ENCODE measurements at places on chromosomes 2 and 18. TPM values are rescaled to one million over a fixed set of nuclear protein-coding genes. Genes with fewer than 3 reads are reported as not detected.
A peak's percentile ranks its signal among the peaks of the same experiment; 100 is the strongest.

DNA sequence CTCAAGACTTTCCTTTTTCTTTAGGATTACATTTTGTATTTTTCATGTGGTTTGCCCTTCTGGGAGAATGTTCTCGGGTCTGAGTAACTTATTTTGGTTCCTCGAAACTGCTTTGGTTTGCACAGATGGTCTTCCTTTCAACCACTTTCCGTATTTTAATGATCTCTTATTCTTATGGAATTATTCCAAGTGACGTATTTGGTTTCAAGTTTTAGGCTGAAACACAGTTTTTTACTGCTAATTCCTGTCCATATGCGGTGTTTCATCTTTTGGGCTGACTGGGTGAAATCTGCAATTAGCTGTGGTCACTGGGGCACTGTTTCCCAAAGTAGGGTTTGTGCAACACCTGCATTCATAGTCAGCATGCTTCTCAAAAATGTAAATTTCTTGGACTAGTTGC lies 122.7 kb downstream of the CAPN13 start:
- DNase-seq: no peak

DNA sequence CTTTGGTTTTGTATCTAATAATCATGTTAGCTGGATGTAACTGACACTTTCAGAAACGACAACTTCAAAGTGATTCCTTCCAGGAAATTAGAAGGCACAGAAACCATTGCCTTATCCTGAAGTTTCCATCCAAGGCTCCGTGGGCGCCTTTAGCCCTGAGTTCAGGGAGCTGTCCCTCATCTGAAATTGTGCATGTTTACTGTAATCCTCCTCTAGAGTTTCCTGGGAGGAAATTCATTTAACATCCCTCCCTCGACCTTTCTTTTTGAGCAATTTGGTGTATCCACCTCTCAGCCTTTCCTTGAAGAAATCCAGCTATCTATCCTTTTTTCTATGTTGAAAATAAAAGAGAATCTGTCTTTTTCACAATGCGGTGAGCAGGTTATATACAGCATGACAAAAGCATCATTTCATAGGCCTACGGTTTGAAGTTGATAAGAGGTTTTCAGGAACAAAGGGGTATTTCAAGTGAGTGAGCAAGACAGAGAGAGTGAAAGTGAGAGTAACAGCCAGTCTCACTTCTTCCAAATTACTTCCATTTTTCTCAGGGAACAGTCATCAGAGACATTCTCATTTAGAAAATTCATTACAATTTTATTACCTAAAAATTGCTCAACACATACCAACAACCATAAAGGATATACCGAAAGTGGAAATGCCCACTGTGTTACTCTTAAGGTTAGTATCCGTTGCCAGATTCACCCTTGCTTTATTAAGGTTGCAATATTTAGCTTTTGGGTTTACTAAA lies 167.3 kb downstream of the MREG start:
- no peak for DNase-seq

DNA sequence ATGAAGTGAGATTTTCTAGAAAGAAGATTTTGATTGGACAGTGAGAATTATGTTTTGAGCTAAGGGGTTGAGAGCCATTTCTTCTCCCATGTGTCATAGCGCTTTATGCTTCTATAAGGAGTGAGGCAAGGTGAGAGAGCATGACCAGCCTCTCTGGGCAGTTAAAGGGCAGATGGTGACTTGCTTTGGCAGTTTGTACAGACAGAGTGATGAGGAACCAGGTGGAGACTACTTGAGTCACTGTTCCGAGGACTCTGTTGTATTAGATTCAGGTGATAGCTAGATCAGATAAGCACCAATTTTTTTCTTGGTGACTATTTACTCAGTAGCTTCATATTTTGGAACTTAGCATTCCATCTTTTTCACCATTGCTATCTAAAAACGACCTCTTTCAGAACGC lies 4.5 kb downstream of the CRIM1 start:
- DNase-seq: no peak

DNA sequence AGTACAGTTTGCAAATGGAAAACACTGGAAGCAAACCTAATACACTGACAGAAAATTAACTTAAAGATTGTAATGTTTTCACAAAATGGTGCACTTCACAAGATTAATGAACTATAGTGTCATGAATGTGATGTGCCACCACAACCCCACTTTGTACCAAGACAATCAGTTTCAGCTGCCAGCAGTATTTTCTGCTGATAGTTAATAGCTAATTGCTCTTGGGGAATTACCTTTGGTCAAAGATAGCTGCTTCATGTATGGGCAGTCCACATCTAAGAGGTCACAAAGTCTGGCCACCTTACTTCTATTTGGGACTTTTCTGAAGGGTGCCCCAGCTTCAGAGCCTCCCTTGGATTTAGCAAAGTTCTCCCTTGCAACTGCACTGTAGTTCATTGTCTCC lies 254.0 kb downstream of the CALCRL start:
- DNase-seq: no peak

DNA sequence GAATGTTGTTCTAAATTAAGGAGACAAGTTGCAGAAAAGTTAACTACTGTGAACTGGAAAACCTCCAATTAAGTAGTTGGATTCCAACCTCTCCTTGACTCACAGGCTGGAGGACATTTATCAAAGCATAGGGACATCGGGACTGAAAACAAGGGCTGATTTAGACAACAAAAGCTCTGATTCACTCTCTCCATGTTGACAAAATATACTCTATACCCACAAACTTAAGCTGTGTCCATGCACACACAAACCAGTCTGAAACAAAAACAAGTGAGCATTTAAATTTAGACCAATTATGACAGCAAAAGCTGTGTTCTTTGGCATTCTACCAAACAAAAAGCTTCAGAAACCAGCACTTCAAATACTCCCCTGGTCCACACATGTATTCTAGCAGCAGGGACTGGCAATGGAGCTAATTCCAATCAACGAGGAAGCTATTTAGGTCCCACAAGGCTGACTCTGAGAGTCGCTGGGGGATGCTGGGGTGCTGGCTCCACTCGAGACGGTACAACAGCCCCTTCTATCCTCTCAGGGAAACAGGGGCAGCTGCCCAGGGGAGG lies 71.4 kb downstream of the NXPH2 start:
- no peak for DNase-seq

GRCh38 chr2:48755473-48755872 lies at the start of gene LHCGR:
Gene LHCGR, minus strand, starts transcription at chr2:48755724. Its CDS starts 53 bp downstream, at chr2:48755671.
- DNase-seq: no peak

- no peak for DNase-seq
Measured at GRCh38 chr2:609881-610280, 67.3 kb downstream of the TMEM18 start.

DNA sequence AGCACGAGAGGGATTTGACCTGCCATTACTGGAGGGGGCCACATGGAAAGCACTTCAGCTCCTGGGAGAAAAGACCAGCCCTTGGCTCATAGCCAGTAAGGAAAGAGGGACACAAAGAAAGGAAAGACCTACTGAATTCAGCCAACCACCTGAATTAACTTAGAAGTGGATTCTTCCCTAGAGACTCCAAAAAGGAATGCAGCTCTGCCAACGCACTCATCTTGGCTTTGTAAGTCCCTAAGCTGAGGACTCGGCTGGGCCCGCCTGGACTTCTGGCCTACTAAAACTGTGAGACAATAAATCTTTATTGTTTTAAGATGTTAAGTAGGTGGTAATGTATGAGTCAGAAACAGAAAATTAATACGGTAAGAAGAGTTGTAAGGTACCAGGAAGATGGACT lies 11.5 kb downstream of the ATF2 start:
- DNase-seq: no peak

DNA sequence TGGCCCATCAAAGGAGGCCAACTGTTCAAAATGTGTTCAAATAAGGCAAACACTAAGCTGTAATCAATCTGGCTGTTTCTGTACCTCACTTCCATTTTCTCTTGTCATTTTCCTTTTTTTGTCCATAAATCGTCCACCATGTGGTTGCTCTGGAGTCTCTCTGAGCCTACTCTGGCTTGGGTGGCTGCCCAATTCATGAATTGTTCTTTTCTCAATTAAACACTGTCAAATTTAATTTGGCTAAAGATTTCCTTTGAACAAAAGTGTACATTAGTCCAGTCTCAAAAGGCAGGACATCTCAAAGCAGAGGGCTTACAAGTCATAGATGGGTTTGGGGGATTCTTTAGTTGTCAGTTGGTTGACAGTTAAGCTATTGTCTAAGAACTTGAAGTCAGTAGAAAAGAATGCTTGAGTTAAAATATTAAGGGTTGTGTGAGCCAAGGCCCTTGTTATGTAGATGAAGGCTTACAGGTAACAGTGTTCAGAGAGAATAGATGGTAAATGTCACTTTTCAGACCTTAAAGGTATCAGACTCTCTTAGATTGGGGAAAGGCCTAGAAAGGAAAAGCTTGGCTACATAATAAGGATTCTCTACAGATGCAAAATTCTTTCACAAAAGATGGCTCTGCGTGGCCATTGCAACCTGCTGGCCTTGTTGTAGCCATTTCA lies 831.2 kb upstream of the CDH2 start:
- DNase-seq: no peak

DNA sequence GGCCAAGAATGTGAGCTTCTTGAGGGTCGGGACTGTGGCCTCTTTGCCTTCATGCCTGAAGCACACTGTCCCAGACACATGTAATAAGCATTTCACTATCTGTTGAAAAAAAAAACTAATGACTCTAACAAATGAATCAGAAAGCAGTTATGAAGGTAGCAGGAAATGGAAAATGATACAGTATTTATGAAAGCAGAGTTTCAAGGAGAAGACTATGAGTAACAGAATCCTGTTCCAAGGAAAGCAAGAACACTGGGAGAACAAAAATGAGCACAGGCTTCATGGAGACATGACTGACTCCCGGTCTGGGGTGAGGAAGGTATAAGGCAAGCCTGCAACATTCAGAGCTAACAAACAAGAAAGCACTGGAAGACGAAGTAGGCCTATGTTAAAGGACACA lies 190.8 kb downstream of the RNF152 start:
- peak; percentile 40 for DNase-seq

GRCh38 chr2:126886916-126887280 lies 11.8 kb upstream of the TEX51 start:
- no peak for DNase-seq

- peak; percentile 51 for DNase-seq
Measured at GRCh38 chr2:85132834-85133637, at the start of gene TCF7L1. Gene TCF7L1, plus strand, starts transcription at chr2:85133392. Its CDS starts 293 bp downstream, at chr2:85133685.

DNA sequence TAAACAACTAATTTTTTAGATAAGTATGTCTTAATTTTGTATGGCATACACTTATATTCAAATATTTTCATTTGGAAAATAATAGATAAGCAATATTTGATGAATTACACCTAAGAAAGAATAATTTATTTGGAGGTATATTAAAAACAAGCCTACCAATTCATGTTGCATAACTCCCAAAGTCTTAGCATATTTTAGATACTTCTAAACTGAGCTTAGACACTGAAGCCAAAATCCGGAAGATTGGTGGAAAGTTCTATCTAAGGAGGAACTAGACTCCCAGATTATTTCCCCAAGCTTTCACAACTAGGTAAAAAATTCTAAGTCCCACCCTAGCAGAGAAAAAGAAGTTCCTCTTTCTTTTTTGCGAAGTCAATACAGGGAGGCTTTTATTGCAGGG lies 221.0 kb upstream of the MMADHC start:
- DNase-seq: no peak

GRCh38 chr18:61545281-61546245 lies 212.3 kb downstream of the CDH20 start:
- DNase-seq: no peak

- no peak for DNase-seq
Measured at GRCh38 chr18:4203568-4204437, 251.3 kb downstream of the DLGAP1 start.

- DNase-seq: no peak
Measured at GRCh38 chr18:4906856-4907255, 290.2 kb downstream of the AKAIN1 start.

DNA sequence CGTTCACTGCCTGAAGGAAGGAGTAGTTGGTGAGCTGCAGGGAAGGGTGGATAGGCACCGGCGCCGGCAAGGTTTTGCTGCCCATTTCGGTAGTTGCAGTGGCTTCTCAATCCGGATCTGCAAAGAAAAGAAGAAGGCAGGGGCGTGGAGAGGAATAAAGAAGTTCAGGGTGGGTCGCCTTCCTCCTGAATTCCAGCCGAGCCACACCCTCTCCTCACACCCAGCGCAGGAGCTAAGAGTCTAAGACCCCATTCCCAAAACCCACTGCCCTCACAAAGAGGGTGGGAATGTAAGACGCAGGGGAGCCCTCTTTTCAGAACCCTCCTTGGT lies 4.7 kb downstream of the OSR1 start:
- no peak for DNase-seq

ASPRV1 gene
- 0.11 TPM for total RNA-seq

ECEL1 gene
- total RNA-seq: not detected

RGPD8 gene
- total RNA-seq: 12.6 TPM

AOX1 gene
- 3.4 TPM for total RNA-seq

SCG2 gene
- not detected for total RNA-seq

RAB6C gene
- total RNA-seq: not detected

PRR30 gene
- total RNA-seq: not detected

EML4 gene
- total RNA-seq: 23.5 TPM
